ENCODE measurements at places on chromosomes 13 and 19.

DNA sequence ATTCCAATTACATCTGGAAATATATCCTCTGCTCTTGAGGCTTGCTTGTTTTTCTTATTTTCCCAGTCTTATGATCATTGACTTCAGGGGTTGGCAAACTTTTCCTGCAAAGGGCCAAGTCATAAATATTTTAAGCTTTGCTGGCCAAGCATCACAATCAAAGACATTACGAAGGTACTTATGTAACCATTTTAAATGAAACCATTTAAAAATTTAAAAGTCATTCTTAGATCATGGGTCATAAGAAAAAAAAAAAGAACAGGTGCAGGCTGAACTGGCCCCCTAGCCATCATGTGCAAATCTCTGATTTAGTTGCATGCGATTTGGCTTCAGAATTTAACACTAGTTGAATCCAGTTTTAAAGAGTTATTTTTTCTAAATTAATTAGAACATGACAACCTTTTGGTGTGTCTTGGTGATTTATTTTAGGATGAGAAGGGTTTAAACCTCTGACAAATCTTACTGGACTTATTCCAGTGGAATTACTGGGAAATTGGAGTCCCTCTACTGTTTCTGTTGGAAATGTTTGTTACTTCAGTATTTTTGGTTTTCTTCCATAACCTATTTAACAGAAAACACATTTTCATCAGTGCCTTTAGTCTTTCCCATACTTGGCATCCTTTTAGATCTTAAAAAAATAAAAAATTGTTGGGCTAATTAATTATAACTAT lies 148.1 kb downstream of the NHLRC3 start:
- DNase-seq = no peak

GRCh38 chr19:39238944-39239343 lies 5.9 kb downstream of the IFNL3 start:
- no peak for DNase-seq

- no peak for DNase-seq
These were observed 66.2 kb downstream of the RUBCNL start for GRCh38 chr13:46320821-46321220.

DNA sequence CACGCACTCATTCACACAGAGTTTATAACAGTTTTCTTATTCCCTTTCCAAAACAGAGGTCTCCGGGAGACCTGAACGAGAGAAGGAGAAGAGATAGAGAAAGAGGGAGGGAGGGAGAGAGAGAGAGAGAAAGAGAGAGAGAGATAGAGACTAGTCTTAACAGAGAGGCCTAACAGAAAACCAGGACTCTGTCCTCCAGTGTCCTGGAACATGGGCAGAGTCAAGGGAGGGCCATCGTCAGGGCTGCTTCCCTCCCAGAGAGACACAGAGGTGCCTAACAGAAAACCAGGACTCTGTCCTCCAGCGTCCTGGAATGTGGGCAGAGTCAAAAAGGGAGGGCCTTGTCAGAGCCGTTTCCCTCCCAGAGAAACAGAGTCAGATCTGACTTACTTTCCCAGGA lies 78.7 kb downstream of the WTIP start:
- no peak for DNase-seq

DNA sequence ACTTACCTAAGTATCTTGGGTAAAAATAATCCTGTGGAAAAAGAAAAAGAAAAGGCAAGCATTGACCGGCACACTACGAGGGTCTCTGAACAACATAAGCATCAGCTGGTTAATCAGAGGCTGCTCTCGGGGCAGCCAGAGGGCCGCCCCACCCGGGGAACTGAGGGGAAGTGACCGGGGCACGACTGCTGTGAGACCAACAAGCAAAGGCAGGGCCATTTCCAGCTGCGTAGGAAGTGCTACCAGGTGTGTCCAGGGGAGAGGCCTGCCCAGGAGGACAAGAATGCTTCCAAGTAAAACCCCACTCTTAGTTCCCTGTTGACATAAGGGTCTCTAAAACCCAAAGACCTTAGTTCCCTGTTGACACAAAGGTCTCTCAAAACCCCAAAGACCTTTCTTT lies 15.9 kb downstream of the GAS6 start:
- no peak for DNase-seq

DNA sequence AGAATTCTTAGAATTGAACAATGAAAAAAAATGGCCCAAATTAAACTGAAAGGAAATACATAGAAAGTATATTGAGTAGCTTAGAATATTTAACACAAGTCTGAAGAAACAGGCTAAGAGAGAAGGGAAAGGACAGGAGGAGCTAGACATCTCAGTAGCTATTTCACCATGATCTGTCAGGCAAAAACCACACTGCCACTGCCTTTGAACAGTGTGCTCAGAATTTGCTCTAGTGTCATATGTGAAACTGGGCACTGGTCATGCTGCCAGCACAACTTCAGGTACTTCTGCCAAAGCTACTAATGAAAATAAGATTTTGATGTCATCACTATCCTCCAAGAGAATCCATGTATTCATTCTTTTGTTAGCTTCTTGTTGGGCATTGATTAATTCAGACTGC lies 1280.8 kb upstream of the PCDH20 start:
- DNase-seq = no peak

DNA sequence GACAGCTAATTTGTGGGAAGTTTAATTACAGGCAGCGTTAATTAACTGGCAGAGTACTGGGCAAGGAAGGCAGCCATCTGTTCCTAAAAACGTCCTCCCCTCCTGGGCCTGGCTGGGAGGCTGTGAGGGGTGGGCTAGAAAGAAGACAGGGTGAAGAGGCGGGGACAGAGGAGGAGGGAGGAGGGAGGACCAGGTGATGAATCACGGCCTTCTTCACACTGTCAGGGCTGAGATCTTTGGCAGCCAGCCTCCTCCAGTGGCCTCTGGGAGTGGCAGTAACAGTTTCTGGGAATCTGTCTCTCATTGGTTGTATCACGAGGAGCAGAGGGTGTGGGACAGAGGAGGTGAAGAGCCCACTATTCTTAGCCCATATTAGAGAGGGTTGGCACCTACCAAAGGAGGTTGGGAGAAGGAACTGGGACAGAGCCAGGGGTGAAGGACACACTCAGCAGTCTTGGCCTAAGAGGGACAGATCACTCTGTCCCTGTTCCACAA lies 9.6 kb upstream of the ZNRF4 start:
- DNase-seq = no peak

GRCh38 chr19:42088471-42089190 lies 12.7 kb downstream of the ZNF574 start:
- DNase-seq = no peak

DNA sequence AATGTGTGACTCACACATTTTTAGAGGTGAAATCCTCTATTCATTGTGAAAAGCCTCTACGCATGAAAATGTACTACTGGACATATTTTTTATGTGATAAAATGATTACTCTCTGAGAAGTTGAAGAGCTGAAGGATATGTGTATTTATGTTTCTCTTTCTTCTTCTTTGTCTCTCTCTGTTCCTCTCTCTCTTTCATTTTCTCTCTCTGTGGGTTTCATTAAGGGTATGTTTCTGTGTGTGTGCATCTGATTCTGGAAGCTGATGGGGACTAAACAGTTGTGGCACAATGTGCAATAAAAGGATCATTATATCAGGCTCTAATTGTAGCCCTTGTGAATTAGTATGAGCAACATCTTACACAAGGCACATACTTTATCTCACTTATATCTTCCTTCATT lies 867.7 kb downstream of the PCDH9 start:
- DNase-seq = no peak

DNA sequence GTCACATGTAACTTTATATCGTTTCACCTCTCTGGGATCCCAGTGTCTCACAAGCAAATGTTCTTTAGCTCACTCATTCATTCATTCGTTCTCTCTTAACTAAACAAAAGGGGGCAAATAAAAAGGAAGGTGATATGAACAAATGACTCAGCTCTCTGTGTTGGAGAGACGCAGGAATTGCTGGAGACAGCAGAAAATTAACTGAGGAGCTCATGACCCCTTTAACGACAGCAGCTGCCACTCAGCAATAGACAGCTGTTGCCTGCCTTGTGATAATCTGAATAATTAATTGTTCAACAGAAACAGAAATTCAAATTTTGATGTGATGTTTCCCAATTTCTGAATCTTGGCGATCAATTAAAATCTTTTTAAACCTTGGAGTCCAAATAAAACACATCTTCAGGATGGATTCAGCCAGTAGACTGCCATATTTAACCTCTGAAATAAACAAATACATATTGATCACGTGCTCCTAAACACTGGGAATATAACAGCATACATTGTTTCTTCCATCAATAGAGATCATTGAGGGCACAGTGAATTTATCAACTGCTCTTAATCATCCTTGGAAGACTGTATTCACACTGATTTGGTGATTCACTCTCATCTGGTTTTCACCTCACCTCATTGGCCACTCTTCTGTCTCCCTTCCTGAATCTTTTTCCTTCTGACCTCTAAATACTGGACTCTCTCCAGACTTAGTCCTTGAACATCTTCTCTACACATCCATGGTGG lies 63.3 kb downstream of the MBNL2 start:
- DNase-seq = no peak

DNA sequence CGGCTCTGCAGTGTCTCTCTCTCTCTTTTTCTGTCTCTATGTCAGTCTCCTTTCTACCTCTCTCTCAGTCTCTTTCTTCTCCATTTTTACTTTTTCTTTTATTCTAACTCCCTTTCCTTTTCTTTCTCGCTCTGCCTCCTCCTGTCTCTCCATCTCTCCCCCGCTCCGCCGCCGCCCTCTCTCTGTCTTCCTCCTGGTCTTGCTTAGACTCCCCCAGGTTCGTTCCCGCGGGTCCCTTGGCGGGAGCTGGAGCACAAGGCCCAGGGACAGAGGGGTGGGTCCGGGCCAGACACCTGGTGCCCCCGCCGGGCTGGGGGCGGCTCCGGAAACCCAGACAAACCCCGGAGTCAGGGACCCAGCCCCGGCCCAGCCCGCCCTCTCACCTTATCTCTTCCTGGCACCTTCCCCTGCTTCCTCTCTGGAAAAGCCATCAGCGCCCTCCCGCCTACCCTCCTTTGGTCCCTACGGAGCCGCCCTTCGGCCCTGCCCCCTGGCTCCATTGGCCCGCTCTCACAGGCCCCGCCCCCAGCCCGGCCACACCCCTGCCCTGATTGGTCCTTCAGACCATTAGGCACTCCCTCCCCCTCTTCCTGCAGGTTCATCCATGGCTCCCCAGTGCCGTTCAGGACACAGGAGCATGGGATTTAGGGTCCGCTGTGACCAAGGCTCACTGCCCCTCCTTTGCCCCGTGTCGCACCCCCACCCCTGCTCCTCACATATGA lies 15.4 kb upstream of the NOP53 start:
- no peak for DNase-seq

DNA sequence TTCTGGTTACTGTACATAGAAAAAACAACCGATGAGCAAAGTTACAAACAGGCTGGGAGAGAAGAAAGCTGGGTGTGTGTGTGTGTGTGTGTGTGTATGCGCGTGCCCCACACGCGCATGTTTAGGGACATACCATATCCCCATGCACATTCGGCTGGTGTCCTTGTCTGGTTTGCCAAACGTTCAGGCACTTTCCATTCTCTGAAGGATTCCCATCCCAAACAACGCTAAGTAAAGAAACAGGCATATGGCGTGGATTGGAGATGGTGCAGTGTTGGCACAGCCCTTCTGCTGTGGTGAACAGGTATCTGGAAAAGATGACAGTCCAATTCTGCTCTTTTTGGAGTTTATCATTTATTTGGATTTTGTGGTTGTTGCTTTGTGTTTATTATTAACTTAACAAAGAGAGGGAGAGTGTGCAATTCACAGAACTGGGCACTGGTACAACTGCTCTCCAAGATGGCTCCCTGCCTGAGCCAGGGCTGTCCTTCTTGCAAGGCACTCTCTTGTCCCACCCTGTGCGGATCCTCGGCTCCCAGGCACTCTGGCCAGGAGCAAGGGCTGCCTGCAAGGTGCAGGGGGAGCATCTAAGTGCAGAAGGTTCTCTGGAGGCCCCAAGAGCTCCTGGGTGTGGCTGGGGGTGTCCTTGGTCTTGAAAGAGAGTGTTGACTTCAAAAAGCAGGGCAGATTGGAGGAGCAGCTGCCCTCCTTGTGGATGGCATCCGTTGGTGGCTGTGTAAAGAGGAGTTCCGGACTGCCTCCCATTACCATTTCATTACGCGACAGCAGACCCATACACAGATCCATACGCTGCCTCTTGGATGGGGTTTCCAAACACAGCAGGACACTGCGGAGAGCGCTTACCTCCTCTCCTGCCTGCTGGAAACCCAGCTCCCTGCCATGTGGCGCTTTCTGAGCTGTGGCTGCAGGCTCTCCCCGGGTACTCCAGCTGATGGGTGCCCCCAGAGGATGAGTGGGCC lies 263.1 kb downstream of the ZNF536 start:
- no peak for DNase-seq

- DNase-seq = no peak
These were observed 2.9 kb downstream of the FFAR1 start for GRCh38 chr19:35350591-35350990.

- no peak for DNase-seq
These were observed 515.3 kb downstream of the PCDH9 start for GRCh38 chr13:66714795-66715194.

- no peak for DNase-seq
These were observed 2.4 kb downstream of the NR2F6 start for GRCh38 chr19:17243211-17243829.

- DNase-seq = no peak
These were observed 3.7 kb downstream of the PRKACA start for GRCh38 chr19:14113762-14114414.

- DNase-seq = no peak
These were observed 1.6 kb upstream of the TPM4 start for GRCh38 chr19:16074488-16075365.

- DNase-seq = peak; percentile 47
These were observed 590.3 kb upstream of the MIR17HG start for GRCh38 chr13:90757127-90757680.

GRCh38 chr13:44759384-44760360 lies 183.5 kb upstream of the TSC22D1 start:
- DNase-seq = peak; percentile 35

GRCh38 chr19:41691268-41691970 lies 3.3 kb upstream of the CEACAM7 start:
- DNase-seq = no peak

- DNase-seq = no peak
These were observed 2.3 kb upstream of the GPR12 start for GRCh38 chr13:26762745-26763345.

DNA sequence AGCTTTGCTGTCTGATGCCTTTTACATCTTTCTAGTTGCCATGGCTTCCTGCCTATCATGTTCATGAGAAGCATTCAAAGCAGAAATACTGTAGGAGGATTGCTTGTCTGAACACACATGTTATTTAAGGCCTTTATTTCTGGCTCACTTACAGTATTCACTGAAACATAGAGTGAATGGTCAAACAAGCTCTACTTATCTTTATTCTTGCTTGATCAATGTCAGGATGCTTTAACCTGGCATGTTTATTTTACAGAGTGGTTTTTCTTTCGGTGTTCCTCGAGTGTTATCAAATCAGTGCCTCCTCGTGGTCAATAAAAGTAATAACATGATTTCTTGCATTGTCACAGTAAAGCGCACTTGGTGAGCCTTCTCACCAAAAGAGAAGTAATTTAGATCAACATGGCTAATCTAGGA lies 73.5 kb upstream of the PCDH17 start:
- peak; percentile 2 for DNase-seq

GRCh38 chr19:12913011-12913561 lies 6.0 kb downstream of the SYCE2 start:
- peak; percentile 66 for DNase-seq

GRCh38 chr13:46554951-46555350 lies 2.0 kb downstream of the LRCH1 start:
- no peak for DNase-seq

GRCh38 chr19:8028951-8029491 lies 23.5 kb upstream of the CCL25 start:
- DNase-seq = no peak

All from NCI-H187 treated with DMSO at 0.1 percent for 48 hours (cell line).